NCI-H2029 treated with DMSO at 0.1 percent for 48 hours (cell line): ENCODE measurements at places on chromosomes 5 and 9.
A peak's percentile ranks its signal among the peaks of the same experiment; 100 is the strongest.

- DNase-seq: no peak
Measured at GRCh38 chr9:6764523-6764922, 6.8 kb downstream of the KDM4C start.

DNA sequence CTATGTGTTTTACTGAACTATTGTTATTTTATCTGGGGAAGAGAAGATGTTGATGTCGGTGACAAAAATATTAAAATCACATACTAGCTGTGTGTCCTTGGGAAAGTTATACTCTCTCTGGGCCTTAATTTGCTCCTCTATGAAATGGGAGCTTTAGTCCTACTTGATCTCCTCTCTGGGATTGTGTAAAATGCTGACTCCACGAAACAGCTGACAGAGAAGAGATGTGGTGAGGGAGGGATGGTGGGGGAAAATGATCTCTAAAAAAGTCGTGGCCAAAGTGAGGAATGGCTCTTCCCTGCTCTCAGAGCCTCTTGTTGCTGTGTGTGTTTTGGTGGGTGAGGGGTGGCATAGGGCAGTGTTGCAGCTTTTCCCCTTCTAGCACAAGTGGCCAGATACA lies 173.7 kb downstream of the MELK start:
- DNase-seq: peak; percentile 48

DNA sequence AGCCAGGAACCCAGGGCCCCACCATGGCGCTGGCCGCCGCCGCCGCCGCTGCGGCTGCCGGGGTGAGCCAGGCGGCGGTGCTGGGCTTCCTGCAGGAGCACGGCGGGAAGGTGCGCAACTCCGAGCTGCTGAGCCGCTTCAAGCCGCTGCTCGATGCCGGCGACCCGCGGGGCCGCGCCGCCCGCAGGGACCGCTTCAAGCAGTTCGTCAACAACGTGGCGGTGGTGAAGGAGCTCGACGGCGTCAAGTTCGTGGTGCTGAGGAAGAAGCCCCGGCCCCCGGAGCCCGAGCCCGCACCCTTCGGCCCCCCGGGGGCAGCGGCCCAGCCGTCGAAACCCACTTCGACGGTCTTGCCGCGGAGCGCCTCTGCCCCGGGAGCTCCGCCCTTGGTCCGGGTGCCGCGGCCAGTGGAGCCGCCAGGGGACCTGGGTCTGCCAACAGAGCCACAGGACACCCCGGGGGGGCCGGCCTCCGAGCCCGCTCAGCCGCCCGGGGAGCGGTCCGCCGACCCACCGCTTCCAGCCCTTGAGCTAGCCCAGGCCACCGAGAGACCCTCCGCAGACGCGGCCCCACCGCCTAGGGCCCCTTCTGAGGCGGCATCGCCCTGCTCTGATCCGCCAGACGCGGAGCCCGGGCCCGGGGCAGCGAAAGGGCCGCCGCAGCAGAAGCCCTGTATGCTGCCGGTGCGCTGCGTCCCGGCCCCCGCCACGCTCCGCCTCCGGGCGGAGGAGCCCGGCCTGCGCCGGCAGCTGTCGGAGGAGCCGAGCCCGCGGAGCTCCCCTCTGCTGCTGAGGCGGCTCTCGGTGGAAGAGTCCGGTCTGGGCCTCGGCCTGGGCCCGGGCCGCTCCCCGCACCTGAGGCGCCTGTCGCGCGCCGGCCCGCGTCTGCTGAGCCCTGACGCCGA lies 749 bp downstream of the SOWAHA start:
- DNase-seq: no peak

DNA sequence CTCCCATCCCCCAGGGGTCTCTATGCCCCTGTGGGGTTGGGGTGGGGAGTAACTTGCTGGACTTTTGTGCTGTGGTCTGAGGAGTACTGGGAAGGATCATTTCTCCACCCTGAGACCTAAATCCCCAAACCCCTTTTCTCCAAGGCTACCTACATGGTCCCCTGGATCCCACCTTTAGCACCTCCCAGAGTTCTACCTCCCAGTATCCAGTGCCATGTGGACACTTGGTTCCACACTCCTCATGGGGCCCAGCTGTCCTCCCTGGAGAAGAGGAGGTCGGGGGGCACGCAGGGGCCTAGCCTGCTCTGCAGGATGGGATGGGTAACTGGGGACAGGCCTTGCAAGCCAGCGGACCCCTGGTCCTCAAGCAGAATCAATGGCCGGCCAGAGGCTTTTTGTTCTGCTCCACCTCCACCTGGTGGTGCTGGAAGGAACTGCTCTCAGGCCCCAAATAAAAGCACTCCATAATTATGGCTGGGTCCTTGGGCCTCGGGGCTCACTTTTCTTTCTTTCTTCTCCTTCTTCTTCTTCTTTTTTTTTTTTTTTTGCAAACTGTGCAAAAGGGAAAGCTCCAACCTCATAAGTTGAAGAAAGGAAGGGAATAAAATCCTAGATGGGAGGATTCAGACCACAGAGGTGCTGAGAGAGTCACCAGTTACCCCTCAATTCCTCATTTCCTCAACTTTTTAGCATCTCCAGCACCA lies 68.4 kb downstream of the PSD2 start:
- peak; percentile 17 for DNase-seq

DNA sequence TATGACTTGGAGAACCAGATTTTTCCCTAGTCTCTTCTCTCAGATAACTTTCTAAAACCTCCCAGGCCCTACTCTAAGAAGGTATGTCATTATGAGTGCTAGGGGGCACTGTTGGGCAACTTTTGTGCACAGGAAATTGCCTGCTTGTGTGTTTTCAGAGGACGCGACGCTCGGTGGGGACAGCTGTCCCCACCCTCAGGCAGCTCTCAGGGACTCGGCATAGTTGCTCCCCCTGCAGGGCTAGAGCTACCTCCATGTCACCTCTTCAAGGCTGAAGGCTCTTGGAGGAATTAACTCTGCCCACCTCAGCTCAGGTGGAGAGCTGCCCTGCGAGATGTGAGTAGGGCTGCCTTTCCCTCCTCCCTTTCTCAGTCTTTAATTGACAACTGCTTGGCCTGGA lies 10.2 kb upstream of the TIFAB start:
- peak; percentile 16 for DNase-seq

- DNase-seq: peak; percentile 21
Measured at GRCh38 chr5:151315998-151316597, 12.5 kb upstream of the SLC36A3 start.

GRCh38 chr5:1801222-1801966 lies at the start of gene NDUFS6:
NDUFS6 (plus strand) TSS chr5:1801407; CDS start chr5:1801418, 11 bp downstream.
- DNase-seq: peak; percentile 72

DNA sequence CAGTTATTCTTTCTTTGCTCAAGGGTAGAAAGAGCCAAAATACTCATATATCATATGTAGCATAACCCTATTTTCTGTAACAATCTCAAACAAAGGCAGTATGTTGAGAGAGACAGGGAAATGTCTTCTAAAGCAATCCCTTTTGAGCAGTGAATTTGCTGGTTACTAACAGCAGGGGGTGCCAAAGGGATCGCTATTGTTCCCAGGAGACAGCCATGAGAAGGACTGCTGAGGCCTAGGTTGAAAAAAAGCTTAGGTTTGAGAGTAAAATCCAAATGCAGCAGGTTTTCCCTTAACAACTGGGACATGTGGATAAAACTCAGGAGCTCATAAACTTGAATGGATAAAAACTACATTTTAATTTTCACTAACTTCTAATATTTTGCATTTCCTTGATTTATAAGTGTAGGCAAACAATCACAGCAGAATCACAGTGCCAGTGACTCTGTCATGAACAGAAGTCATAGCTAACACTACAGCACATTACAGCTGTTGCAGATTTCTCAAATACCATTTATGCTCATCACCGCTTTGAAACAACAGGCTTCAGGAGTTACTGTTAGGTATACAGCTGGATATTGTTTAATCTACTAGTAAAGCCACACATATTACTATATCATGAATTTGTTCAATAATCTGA lies 148.4 kb downstream of the MAPKAP1 start:
- DNase-seq: peak; percentile 62

DNA sequence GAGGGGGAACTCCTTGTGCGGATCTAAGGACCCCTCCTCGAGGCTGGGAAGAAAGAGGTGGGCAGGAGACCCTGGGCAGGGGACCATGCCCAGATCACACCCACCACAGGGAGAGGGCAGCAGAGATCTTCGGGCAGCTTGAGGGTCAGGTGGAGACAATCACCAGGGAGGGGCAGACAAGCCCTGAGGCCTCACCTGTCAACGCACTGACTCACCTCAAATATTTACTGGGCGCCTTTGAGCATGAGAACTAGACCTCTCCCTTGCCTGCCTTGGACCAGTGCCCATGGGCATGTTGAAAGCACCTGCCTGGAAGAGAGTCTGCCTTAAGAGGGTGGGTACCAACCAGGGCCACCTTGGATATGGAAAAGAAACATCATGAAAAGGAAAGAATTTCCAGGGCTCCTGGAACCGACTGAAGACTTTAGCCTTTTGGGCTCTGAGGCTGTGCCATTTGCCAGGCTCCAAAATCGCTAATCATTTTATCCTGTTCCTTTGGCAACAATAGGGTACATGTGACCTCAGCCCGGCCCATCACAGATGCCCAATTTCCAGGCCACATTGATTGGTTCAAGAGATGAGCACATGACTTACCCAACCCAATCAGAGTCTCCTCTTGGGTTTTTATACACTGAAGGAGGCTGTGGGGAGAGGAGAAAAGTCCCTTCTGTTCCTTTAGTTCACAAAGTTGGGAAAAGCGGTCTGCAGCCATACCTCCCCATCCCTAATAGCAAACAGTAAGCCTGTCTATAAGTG lies 10.4 kb upstream of the SPINK4 start:
- DNase-seq: peak; percentile 80

DNA sequence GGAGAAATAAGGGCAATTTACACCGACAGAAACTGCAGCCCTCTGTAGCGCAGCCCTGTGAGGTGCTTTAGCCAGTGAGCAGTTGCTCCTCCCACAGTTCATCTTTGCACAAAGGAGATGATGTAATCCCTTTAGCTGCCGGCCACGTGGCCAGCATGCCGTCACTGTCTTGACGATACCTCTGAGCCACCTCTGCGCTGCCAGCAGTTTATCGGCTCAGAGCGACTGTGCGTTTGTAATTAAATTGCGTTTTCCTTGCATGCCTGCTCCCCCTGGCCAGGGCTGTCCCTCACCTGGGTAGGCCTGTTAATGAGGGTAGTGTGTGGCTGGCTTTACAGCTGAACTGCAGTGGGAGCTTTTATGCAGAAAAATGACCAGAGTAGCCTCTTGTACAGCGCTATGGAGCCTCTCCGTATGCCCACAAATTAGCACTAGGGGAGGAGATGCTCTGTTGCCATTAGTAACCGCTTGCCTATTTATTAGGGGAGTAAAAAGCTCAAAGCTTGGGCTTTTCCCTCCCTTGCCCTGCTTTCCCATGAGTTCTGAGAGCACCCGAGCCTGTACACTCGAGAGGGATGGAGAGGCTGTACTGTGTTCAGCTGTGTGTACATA lies 107.0 kb downstream of the TRIO start:
- DNase-seq: peak; percentile 89

DNA sequence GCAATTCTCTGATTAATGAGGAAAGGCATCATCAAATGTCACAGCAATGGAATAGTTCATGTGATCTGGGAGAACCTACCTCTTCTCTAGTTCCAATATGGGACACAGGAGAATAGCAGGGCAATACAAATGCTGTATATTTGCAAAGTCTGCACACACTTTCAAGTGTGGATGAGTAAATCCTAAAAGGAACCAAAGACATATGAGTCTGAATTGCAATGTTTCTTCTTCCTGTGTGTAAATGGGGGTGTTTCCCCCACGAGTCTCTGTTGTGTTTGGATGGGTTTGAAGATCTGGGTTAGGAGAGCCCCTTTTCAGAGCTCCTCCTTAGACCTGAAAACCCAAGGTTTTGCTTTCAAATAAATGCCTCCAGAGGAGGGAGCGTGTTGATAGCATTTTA lies 26.9 kb downstream of the SLC46A2 start:
- DNase-seq: no peak

- no peak for DNase-seq
Measured at GRCh38 chr5:148708854-148709253, 54.5 kb upstream of the HTR4 start.

DNA sequence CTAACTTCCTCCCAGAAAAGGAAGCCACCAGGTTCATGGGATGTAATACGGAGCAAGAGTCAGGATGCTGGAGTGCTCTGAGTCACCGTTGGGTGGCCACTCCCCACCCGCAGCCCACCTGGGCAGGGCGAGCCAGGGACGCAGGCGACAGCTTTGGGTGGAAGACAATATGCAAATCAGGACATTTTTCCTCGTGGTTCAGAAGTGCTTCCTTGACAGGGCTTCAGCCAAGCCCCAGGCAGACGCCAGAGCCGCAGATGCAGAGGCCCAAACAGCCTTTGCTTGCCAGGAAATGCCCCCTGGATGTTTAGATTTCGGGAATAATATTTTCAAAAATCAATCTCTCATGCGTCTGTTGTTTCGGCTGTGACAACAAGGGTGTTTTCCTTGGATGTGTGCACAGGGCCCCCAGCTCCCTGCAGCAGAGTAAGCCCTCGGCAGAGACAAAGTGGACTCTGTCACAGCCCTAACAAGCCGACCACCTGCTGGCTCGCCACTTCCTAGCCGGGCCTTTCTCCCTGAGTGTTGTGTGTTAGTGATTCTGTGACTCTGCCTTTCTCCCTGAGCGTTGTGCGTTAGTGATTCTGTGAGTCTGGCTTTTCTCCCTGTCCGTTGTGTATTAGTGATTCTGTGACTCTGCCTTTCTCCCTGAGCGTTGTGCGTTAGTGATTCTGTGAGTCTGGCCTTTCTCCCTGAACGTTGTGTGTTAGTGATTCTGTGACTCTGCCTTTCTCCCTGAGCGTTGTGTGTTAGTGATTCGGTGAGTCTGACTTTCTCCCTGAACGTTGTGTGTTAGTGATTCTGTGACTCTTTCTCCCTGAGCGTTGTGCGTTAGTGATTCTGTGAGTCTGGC lies 11.8 kb upstream of the SLC9A3 start:
- DNase-seq: no peak

GRCh38 chr9:134600836-134601638 lies 40.6 kb upstream of the COL5A1 start:
- DNase-seq: no peak

GRCh38 chr9:114364134-114365041 lies 23.4 kb downstream of the AKNA start:
- no peak for DNase-seq

GRCh38 chr5:151159649-151160373 lies 2.2 kb upstream of the ANXA6 start:
- no peak for DNase-seq

DNA sequence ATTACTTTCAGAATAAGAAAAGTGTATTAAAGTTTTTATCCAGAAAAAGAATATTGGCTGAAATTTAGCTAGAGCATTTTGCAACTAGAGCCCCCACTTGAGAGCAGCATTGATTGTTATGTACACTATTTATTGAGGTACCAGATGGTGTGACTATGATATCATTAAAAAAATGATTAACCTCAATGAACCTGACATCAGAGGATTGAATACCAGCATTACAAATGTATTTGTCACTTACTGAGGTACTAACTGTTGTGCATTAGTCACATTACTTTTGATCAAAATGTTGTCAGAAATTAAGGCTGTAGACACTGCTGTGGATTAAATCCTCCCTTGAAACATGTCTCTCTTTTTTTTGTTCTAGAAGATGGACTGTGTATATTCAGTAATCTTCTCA lies 127.8 kb upstream of the DHFR start:
- no peak for DNase-seq

GRCh38 chr9:134367791-134368490 lies 41.7 kb downstream of the RXRA start:
- no peak for DNase-seq

- no peak for DNase-seq
Measured at GRCh38 chr5:81247441-81247972, 14.4 kb downstream of the CKMT2 start.

- DNase-seq: no peak
Measured at GRCh38 chr9:99824378-99825171, 2.9 kb downstream of the NR4A3 start.
